ENCODE measurements at places on chromosomes 4 and X.

DNA sequence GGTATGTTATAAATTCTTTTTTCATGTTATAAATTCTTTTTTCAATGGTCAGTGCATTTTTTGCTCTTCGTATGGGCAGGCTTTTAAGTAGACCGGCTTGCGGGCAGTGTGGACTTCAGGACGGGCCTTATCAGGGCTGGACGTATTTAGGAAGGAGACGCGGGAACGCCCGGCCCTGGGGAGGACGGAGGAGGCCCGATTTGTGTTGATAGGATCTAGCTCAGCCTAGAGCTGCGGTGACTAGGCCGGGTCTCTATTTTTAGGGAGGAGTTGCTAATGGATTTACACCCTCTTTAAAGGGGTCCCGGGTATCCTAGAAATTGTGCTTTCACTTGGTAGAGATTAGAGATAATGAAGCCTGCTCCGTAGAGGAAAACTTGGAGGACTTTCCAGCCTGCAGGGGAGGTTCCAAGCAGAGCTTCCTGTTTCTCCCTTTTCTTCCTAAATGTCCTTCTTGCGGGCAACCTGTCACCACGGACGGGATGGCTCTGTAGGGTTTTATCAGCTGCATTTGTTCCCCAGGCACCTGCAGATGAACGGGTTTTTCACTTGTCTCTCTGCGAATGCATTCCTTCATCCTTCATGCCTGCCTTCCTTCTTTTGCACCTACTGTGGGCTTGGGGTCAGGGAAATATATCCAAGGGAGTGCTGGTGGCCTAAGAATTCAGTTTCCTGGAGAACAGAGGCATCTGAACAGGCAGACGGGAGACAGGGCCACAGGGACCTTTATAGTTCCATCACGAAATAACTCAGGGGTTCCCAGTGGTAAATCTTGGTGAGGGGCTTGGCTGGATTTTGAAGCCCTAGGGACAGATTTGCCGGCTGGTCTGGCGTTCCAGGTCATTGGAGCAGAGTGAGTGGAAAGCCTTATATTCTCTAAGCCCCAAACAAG lies 1.4 kb downstream of the CD99 start:
- no peak for DNase-seq

- no peak for DNase-seq
Observed at GRCh38 chr4:117893207-117893606, 141.1 kb upstream of the NDST3 start.

DNA sequence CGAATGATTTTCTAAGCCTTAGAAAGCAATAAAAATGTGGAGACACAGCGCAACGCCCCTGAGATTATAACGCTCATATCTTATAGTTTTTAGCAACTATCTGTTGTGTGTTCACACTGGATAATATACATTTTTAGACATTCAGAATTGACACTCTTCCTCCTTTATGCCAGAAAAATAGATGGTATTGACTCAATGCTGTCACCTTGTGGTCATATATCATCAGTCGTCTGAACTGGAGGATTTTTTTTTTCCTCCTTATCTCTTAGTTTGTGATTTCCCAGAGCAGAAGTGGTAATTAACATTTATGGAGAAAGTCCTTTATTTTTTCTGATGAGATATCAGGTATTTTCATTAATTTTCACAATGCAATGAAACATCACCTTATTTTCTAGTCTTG lies 759.6 kb downstream of the RAB28 start:
- no peak for DNase-seq

GRCh38 chr4:15500701-15501100 lies 31.0 kb downstream of the CC2D2A start:
- no peak for DNase-seq

- DNase-seq, result no peak
Observed at GRCh38 chr4:175034986-175035705, 117.0 kb downstream of the ADAM29 start.

DNA sequence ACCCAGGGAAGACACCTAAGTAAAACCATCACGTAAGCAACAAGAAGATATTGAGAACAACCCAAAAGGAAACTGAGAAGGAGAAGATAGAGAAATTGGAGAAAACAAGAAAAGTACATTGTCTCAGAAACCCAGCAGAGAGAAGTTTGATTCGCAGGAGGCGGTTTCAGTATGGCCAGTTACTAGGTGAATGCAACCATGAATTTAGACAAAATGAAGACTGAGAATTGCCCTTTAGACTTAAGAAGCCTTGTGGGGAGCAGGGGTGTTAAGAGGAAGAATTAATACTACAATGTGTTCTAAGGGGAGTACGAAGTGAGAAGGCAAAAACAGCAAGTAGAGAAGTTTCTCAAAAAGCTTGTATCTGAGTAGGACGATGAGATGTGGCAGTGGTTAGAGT lies 229.3 kb upstream of the NEIL3 start:
- no peak for DNase-seq

GRCh38 chr4:61918987-61919386 lies 718.9 kb downstream of the ADGRL3 start:
- DNase-seq, result no peak

DNA sequence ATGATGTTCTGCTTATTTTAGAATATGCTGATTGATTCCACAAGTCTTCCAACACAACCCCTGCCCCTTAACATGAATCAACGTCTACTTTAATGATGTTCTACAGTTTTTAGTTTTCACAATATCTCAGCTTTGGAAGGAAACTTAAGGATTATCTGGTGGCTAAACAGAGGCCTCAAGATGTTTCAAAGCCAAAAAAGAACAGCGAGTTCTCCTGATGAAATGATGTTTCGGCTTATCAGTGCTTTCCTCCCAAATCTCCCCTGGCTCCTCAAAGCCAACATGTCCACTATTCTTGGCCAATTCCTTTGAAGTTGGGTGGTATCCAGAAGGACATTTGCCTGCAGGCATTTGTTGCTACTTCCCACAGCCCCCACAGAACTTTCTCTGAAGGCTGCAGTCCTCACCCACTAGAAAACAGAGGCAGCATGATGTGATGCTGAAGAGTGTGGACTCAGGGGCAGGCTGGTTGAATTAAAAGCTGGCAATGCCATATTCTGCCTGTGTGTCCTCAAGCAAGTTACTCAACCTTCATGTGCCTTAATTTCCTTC lies 87.3 kb downstream of the ADGRG4 start:
- DNase-seq, result no peak

DNA sequence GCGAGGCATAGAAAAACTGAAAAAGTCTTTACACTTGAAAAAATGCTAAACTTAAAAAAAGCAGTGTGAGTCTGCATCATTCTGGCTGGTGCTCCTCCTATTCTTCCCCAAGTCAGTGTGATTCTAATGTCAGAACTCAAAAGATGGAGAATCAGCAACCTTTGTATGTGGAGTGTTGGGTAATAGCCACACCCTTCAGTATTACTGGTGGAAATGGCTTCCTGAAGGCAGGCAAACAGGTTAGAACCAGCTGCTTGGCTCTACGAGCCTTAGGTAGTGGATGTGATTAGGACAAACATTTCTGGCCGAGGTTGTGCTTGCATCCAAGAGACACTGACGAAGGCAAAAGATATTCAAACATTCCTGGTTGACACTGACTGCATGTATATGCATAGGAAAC lies 353.4 kb upstream of the TACR3 start:
- DNase-seq, result no peak

- DNase-seq, result no peak
Observed at GRCh38 chr4:43987331-43987944, 461.2 kb downstream of the KCTD8 start.

GRCh38 chr4:93394545-93395081 lies 433.9 kb upstream of the ATOH1 start:
- no peak for DNase-seq

GRCh38 chr4:3189459-3189858 lies 59.5 kb upstream of the MSANTD1 start:
- no peak for DNase-seq

GRCh38 chrX:107730991-107731766 lies 44.4 kb downstream of the TSC22D3 start:
- DNase-seq, result no peak
